ENCODE measurements at places on chromosomes 4 and X.

DNA sequence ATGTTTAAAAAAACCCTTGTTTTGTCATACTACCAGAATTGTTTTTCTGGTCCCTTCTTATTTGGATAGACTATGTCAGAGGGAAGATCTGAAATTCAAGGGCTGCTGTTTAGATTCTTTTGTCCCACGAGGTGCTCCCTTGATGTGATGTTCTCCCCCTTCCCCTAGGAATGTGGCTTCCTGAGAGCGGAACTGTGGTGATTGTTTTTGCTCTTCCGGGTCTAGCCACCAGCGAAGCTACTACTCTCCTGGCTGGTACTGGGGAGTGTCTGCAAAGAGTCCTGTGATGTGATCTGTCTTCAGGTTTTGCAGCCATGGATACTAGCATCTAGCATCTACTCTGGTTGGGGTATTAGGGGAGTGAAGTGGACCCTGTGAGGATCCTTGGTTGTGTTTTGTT is 271.1 kb downstream of the DCAF12L2 start:
- DNase-seq = no peak

DNA sequence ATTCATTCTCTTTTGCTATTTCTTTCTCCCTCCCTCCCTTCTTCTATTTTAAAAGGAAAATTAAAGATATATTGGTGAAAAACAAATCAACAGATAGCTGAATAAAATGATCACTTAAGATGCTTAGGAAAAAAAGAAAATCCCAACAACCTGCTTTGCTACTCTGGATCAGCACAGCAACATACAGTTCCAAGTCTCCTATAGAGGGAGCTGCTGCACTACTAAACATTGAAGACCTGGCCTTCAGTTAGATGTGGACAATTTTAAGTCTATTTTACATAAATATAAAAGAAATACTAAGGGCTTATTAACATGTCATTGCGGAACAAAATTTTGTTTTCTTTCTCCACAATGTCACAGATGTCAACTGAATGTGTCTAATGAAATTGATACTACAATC is 226.4 kb downstream of the MAGEB5 start:
- DNase-seq = no peak

DNA sequence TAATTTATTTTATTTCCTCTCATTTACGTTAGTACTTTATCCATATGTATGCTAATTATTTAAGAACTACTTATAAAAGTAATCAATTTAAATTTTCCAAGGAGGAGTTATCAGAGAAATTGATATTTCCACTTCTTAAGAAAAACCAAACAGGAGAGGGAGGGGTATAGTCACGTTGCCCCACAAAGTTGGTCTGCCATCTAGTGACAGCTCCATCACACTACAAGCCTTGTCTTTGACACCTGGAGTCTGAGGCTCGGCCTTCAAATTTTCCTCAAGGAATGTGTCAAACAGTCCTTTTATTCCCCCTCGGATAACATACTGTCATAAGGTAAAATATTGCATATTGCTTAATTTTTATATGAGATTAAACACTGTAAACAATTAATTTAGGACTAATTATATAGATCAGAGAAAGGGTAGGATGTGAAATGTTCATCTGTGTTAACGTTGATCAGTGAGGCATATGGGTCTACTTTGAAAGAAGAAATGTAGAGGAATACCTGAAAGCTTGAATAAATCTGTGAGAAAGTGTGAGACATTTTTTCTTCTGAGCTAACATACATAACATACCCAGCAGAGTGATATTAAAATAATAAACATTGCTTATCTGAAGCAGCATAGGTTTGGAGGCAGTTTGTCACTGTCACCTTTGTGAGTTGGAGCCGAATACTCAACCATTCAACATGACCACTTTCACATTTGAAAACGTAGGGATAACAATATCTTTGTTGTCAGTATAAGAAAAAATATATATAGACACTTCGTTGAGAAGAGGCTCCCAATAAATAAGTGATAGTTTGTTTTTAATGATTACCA is 114.4 kb downstream of the GLRA3 start:
- no peak for DNase-seq

- no peak for DNase-seq
Observed at GRCh38 chrX:4240541-4241194, 527.2 kb upstream of the PRKX start.

DNA sequence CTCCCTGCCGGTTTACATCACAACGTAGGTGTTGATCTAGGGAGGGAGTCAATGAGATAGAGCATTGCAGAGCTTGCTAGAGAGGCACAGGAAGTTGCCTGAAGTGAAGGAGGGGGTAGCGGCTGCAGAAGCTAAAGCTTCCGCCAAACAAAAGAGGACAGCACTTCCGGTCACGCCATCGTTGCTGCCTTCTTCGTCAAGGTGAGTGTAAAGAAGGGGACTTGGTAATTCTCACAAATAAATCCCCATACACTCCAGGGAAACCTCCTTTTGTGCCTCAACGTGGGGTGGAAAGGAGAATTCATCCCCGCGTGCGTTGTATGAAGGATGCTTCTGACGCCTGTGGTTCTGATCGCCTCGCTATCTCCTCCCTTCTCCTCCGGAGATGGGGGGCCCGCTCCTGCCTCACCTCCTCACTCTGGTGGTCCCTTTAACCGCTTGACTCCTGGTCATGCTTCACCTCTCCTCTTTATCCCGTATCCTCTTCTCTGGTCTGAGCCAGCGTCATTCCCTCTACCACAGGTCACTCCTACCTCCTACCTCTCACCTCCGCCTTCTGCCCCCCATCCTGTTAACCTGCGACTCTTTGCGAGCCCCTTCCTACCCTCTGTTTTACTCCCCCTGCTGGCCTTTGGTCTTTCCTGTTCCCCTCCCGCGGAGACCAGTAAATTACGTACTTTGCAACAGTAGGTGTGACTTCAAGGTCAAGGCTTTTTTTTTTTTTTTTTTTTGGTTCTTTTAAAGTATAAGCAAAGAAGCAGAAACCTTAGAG is 59.9 kb downstream of the GSPT2 start:
- peak; percentile 19 for DNase-seq

DNA sequence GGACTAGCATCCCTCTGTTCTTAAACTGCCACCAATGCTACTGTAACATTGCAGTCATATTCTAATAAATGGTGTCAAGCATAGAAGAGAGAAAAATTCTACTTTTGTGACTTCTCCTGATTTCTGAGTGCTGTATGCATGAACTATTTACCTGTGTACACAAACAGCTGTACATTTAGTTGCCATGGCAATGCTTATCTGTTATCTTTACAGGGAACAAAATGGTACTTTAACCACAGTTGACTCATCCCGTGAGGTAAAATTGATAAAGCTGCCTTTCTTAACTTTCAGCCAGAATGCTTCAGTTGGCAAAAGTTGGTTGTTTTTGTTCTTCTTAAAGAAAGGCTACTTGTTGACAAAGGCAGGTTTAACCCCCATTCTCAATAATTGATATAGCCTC is 587.5 kb upstream of the MAGEB2 start:
- no peak for DNase-seq

Measured in activated B cell treated with CpG ODN at 0.5 μM for 24 hours (primary cell).